ENCODE measurements at places on chromosomes 11 and 22.

DNA sequence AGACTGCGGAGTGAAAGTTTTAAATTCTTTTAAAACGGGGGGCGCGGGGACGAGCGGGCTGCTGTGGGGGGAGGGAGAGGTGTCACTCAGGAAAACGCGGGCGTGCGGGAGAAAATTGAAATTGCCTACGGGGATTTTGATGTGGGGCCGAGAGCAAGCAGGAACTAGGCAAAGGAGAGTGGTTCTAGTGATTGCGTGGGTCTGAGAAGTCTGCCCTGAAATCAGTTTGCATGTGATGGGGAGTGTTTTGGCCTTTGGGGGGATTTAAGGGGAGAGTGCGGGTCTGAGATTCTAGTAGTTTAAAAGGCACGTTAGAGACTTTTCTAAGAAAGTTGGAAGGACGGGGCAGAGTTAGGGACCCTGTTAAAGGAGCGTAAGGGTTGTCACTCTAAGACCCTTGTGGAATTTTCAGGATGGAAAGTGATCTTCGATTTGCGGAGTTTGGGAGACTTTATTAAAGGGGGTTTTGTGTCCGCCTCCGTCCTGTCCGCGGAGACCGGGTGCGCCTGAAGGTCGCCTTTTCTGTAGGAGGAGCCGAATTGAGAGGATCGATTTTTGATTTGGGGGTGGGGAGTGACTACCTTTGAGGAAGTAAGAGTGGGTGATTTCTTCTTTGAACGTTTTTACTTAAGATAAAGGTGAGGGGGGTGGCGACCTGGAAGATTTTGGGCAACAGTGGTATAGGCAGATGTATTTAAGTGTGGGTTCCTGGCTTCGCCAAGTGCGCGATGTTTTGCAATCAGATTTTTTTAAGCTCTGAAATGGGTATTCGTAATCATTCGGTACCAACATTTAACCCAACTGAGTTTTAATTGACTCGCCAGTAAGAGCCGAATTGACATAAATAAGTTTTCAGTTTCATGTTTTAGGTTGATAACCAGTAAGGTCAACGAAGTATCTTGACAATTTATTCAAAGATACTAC is 1.1 kb downstream of the EED start:
- no peaks in the 10 kb centered on the region for H3K27me3 ChIP-seq
- H3K4me3 ChIP-seq = peak overlapping the region; percentile 90
- DNase-seq = no peak

- DNase-seq = no peak
- H3K27ac ChIP-seq = no peak overlapping the region
- peaks cover 6% of the 10 kb centered on the region for H3K4me1 ChIP-seq
- H3K4me3 ChIP-seq = no peak overlapping the region
- H3K36me3 ChIP-seq = peaks cover 5% of the 10 kb centered on the region
These were observed 4.7 kb downstream of the DGCR8 start for GRCh38 chr22:20084547-20085413.

- no peak overlapping the region for H3K27ac ChIP-seq
- no peaks in the 10 kb centered on the region for H3K36me3 ChIP-seq
These were observed 88.9 kb downstream of the TBC1D22A start for GRCh38 chr22:46851311-46851710.

DNA sequence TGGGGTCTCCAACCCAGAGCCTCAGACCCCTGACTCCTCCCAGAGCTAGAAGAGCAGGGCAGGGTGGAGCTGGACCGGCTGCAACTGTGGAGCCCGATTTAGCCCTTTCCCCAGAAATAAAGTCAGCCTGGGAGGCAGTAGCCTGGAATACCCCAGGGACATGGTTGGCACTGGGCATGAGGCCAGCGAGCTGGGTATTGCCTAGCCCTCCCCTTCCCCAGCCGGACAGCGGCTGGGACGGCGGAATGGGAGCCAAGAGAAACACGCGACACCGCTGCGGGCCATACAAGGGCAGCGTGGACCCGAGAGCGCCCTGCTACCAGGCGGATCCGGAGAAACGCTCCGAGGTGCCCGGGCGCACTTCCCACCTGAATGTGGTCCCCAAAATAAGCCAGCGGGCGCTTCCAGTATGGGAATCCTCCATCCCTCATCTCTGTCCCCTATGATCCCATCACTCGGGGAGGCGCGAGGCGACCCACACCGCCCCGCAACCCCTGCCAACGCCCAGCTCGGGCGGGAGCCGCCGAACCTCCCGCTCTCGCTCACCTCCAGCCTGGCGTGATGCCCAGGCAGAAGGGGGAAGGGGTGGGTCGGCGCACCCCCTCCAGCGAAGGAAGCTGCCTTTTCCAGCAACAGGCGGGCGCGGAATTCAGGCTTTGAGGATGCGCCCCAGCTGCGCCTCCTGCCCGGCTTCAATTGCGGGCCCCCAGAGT is 758 bp downstream of the MCAM start:
- peak overlapping the region; percentile 68 for H3K4me3 ChIP-seq
- DNase-seq = no peak
- no peaks in the 10 kb centered on the region for H3K36me3 ChIP-seq
- H3K27ac ChIP-seq = no peak overlapping the region
- H3K27me3 ChIP-seq = peaks cover 37% of the 10 kb centered on the region

DNA sequence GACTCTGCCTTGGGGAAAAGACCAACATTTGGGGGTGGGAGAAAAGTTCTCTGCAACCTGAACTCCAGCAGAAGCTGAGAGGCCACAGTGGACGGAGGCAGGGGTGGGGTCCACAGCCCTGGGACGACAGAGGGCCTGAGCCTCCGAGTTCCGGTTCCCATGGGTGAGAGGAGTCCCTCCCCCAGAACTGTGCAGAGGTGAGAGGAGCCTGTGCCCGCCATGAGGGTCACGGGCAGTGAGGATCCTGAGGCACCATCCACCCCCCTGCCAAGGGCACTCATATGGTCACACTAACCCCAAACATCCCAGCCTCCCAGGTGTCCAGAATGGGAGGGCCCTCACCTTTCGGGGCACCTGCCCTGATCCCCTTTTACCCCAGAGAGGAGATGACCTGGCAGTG is 30.5 kb downstream of the KIAA0930 start:
- no peak overlapping the region for H3K4me3 ChIP-seq
- no peaks in the 10 kb centered on the region for H3K27me3 ChIP-seq
- DNase-seq = no peak
- H3K27ac ChIP-seq = no peak overlapping the region
- no peaks in the 10 kb centered on the region for H3K36me3 ChIP-seq

GRCh38 chr11:93623179-93623578 is 38.3 kb upstream of the CEP295 start:
- no peak overlapping the region for H3K27ac ChIP-seq
- H3K36me3 ChIP-seq = no peaks in the 10 kb centered on the region
- peaks cover 5% of the 10 kb centered on the region for H3K4me1 ChIP-seq
- DNase-seq = peak; percentile 69

- H3K4me1 ChIP-seq = peaks cover 8% of the 10 kb centered on the region
- DNase-seq = no peak
- no peak overlapping the region for H3K4me3 ChIP-seq
- H3K27ac ChIP-seq = no peak overlapping the region
- peaks cover 53% of the 10 kb centered on the region for H3K27me3 ChIP-seq
These were observed 19.4 kb downstream of the LRRC74B start for GRCh38 chr22:21064917-21065864.

DNA sequence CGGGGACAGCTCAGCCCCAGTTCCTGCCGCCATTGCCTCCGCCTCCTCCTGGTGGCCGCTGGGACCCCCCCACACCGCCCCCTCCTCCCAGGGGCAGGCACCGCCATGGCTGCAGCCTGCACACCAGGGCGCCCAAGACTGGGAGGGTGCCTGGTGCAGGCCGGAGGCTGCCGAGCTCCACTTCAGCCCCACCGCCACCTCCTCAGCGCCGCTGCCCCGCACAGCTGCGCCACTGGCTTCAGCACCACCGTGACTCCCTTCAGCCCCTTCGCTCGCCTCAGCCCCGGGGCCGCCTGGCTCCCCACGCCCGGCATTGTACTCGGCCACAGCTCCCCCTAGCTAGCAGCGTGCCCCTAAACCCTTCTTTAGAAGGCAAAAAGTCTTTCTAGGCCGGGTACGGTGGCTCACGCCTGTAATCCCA is 131.1 kb downstream of the CRYBB2 start:
- H3K36me3 ChIP-seq = no peaks in the 10 kb centered on the region
- H3K27me3 ChIP-seq = no peaks in the 10 kb centered on the region
- H3K4me3 ChIP-seq = no peak overlapping the region
- no peaks in the 10 kb centered on the region for H3K4me1 ChIP-seq

DNA sequence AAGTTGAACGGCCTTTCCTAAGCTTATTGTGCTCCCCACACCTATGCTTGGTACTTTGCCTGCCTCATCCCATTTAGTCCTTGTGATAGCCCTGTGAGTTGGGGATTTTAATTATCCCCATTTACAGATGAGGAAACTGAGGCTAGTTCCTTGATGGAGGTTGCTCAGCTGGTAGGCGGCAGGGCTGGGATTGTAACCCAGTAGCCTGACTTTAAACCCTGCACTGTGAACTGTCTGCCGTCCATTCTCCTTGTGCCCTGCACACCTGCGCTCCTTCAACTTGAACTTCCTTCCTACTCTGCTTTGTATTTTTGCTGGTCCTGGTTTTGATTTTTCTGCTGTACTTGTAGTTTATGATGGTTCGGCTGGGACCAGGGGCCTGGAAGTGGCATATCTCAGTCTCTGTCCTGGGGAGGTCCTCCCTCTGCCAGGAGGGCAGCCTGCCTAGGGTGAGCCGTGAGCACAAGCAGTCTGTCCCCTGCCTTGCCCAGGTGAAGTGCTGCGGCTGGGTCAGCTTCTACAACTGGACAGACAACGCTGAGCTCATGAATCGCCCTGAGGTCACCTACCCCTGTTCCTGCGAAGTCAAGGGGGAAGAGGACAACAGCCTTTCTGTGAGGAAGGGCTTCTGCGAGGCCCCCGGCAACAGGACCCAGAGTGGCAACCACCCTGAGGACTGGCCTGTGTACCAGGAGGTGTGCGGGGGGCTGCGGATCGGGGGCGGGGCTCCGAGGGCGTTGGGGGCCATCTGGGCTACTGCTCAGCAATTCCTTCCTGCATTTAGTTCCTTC is 52.4 kb downstream of the CD82 start:
- no peaks in the 10 kb centered on the region for H3K36me3 ChIP-seq
- H3K4me1 ChIP-seq = no peaks in the 10 kb centered on the region
- H3K4me3 ChIP-seq = no peak overlapping the region
- no peak overlapping the region for H3K27ac ChIP-seq
- no peak for DNase-seq
- no peaks in the 10 kb centered on the region for H3K27me3 ChIP-seq

- H3K27ac ChIP-seq = no peak overlapping the region
- no peaks in the 10 kb centered on the region for H3K36me3 ChIP-seq
- no peak for DNase-seq
- H3K4me3 ChIP-seq = no peak overlapping the region
- no peaks in the 10 kb centered on the region for H3K27me3 ChIP-seq
These were observed 62.9 kb downstream of the RCN1 start for GRCh38 chr11:32153747-32154146.

- H3K4me3 ChIP-seq = no peak overlapping the region
- H3K27ac ChIP-seq = no peak overlapping the region
- H3K4me1 ChIP-seq = no peaks in the 10 kb centered on the region
- no peaks in the 10 kb centered on the region for H3K36me3 ChIP-seq
- peak; percentile 38 for DNase-seq
These were observed 92.9 kb downstream of the DYNC2H1 start for GRCh38 chr11:103202048-103202651.

GRCh38 chr11:133191931-133192330 is 340.4 kb downstream of the OPCML start:
- no peaks in the 10 kb centered on the region for H3K27me3 ChIP-seq
- H3K4me1 ChIP-seq = no peaks in the 10 kb centered on the region
- no peak overlapping the region for H3K27ac ChIP-seq
- no peaks in the 10 kb centered on the region for H3K36me3 ChIP-seq
- H3K4me3 ChIP-seq = no peak overlapping the region
- DNase-seq = no peak

- H3K27ac ChIP-seq = no peak overlapping the region
- H3K4me1 ChIP-seq = no peaks in the 10 kb centered on the region
- H3K27me3 ChIP-seq = no peaks in the 10 kb centered on the region
- H3K36me3 ChIP-seq = no peaks in the 10 kb centered on the region
These were observed 92.6 kb downstream of the PKNOX2 start for GRCh38 chr11:125257190-125257579.
